ENCODE measurements at places on chromosomes 5 and 9. TPM values are rescaled to one million over a fixed set of nuclear protein-coding genes. Genes with fewer than 3 reads are reported as not detected.
A peak's percentile ranks its signal among the peaks of the same experiment; 100 is the strongest.

GRCh38 chr5:91162534-91163381 lies 220.4 kb downstream of the ARRDC3 start:
- DNase-seq = no peak
- no peak overlapping the region for H3K4me3 ChIP-seq
- H3K27me3 ChIP-seq = no peaks in the 10 kb centered on the region
- H3K27ac ChIP-seq = no peak overlapping the region

GRCh38 chr9:135811801-135812200 lies 95.5 kb downstream of the CAMSAP1 start:
- no peak for DNase-seq
- H3K4me3 ChIP-seq = peak overlapping the region; percentile 3
- H3K27ac ChIP-seq = peak overlapping the region; percentile 86
- H3K27me3 ChIP-seq = peaks cover 22% of the 10 kb centered on the region
- peaks cover 51% of the 10 kb centered on the region for H3K4me1 ChIP-seq
- H3K36me3 ChIP-seq = no peaks in the 10 kb centered on the region

DNA sequence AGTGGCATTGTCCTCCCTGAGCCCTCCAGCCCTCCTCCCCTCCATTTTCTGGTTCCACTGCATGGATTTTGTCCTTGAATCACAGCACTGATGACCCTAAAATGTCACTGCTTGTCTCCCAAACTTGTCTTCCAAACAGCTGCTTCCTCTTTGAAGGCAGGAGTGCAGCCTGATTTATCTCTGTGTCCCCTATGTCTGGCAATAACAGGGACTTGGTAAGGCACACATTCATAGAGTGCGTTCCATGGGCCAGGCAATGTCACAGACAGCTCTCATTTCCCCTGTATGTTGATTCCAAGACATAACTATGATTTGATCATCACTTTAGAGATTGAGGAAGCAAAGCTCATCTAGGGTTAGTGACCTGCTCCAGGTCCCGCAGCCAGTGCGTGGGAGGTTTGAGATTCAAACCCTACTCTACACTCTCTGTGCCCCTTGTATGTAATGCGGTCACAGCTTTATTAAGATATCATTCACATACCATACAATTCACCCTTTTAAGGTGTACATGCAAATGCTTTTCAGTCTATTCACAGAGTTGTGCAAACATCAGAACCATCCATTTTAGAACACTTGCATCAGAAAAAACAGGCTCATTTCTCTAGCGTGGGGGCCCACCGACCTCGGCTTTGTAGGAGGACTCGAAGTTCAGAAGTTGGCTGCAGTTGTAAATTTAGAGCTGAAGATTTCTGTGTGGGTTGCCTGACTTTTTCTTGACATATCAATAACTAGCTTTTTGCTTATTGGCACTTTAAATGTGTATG lies 28.4 kb upstream of the BOD1 start:
- peaks cover 2% of the 10 kb centered on the region for H3K27me3 ChIP-seq
- H3K27ac ChIP-seq = no peak overlapping the region
- peaks cover 28% of the 10 kb centered on the region for H3K4me1 ChIP-seq
- DNase-seq = no peak
- H3K36me3 ChIP-seq = no peaks in the 10 kb centered on the region
- H3K4me3 ChIP-seq = no peak overlapping the region

DNA sequence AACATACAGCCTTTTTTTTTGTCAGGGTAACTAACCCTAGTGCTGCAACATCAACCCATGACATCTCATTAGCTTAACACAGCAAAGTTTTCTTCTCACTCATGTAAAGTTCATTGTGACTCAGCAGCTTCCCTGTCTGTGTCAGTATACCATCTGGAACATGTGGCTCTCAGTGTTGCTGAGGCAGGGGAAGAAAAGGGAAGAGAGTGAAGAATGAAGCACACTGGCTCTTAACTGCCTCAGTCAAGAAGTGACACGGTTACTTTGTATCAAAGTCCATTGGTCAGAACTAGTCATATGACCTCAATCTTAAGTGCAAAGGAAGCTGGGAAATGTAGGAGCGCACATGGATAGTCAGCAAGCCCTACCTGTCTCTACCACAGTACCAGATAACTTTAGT lies 185.0 kb upstream of the ELL2 start:
- peaks cover 2% of the 10 kb centered on the region for H3K27me3 ChIP-seq
- no peak overlapping the region for H3K4me3 ChIP-seq
- H3K27ac ChIP-seq = no peak overlapping the region
- DNase-seq = no peak

BTNL8 gene
- total RNA-seq = not detected

MYOZ3 gene
- 0.64 TPM for total RNA-seq

ADAMTS12 gene
- 0.54 TPM for total RNA-seq

DNA sequence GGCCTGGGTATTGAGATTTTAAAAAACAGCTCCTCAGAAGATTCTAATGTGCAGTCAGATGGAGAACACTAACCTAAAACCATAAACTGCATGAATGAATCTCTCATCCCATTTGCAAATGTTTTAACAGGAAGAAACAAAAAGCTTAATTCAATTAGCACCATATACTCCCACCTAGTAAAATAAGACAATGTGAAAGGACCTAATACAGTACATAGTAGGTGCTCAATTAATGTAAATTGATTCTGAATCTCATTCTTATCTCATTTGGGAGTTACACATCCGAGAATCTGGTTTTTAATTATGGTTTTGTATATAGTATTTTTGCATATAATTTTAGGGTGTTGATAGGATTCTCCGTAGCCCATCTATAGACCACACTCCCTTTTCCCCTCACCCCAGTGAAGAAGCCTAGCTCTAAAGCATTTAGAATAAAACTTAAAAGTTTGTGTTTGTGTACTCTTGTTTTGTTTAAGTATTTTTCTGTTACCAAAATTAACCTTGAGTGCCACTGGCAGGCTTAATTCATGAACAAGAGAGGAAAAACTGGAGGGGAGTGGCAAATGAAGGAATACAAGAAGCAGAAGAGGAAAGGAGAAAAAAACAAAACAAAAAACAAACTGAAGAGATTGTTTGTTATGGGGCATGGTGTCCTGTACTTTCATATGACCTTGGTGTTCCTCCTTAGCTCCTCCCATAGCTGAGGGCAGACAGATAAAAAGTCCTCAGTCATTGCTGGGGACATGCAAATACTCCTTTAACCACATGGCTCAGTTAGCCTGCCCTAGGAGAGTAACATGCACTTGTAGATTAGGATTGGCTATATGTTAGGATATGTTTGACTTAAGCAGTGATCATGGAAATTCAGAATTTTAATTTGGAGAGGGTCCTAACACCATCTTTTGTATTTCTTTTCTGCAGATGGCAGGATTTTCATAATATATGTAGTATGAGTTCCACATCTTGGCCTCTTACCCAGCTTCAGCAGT lies 1.2 kb downstream of the RNF14 start:
- H3K27ac ChIP-seq = peak overlapping the region; percentile 94
- DNase-seq = no peak
- H3K4me1 ChIP-seq = peaks cover 13% of the 10 kb centered on the region
- H3K27me3 ChIP-seq = peaks cover 1% of the 10 kb centered on the region
- H3K4me3 ChIP-seq = peak overlapping the region; percentile 90

DNA sequence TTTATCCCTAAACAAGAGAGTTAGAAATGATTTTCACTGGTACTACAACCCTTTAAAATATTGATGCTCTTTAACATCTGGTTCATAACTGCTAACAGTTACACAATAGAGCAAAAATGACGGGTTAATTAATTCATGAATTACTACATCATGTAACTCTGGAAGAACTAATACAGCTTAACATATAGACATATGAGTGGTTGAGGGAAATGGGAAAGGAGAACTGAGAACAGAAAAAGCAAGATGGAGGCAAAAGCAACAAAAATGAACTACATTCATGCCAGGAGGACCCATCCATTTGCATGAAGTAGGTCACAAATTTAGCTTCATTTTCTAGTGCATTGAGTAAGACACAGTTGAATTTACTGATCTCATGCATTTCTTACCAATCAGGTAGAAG lies 61.8 kb downstream of the C9 start:
- H3K27ac ChIP-seq = no peak overlapping the region
- no peaks in the 10 kb centered on the region for H3K4me1 ChIP-seq
- H3K27me3 ChIP-seq = no peaks in the 10 kb centered on the region
- H3K36me3 ChIP-seq = peaks cover 3% of the 10 kb centered on the region
- no peak for DNase-seq

Measured in glutamatergic neuron (in vitro differentiated cells).